ENCODE measurements at places on chromosomes 2 and 18.

GRCh38 chr2:126177479-126177878 is 478.5 kb upstream of the GYPC start:
- DNase-seq = no peak

GRCh38 chr2:26914659-26915310 is 55.7 kb upstream of the MAPRE3 start:
- DNase-seq = no peak

GRCh38 chr2:233063269-233063975 is 3.3 kb downstream of the INPP5D start:
- no peak for DNase-seq

DNA sequence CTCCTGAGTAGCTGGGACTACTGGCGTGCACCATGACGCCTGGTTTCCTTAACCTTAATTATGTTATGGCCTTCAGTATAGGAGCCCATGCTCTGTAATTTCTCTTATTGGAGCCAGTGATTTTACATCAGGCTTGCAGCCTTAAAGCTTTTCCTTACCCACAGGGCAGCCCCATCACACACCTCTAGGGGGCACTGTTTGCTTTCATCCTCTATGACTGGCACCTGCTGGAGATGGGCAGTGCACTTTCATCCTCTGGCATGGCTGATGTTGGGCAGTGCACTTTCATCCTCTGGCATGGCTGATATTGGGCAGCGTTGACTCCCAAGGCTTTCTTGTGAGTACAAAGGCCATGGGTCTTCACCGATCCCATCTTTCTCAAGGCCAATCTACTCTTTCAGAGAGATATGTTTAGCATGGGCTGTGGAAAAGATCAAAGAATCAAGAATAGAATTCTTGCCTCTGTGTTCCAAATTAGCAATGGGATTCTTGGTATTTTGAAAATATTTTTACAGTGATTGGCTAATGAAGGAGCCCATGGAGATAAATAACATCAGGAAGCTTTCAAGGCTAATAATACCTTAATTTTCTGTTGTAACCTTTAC is 80.7 kb upstream of the MEX3C start:
- peak; percentile 78 for DNase-seq

DNA sequence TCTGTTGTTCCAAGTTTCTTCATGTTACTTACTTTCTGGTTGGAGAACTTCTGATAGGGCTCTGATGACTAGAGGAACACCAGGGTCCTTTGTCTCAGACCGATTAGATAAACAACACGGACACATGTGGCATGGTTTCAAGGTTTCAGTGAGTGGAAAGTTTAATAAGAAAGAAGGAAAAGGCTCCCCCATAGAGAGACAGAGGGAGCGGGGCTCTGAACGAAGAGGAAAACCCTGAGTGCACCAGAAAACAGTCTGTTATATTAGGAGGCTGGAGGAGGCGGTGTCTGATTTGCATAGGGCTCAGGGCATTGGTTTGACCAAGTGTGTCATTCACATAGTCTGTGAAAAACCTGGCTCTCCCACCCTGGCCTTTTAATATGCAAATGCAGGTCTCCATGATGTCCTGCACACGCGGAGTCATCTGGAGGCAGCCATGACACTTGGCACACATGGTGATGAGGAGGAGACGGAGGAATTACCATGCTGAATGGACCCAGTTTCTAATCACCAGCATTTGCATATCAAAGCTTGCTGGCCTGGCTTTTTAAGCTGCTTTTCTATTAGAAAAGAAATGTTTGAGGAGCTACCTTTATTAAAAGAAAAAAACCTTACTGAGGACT is 94.2 kb downstream of the PTPN4 start:
- DNase-seq = no peak

Data from NCI-H1930 (cell line).